T-helper 17 cell (primary cell): ENCODE measurements at places on chromosomes 2 and 18.

DNA sequence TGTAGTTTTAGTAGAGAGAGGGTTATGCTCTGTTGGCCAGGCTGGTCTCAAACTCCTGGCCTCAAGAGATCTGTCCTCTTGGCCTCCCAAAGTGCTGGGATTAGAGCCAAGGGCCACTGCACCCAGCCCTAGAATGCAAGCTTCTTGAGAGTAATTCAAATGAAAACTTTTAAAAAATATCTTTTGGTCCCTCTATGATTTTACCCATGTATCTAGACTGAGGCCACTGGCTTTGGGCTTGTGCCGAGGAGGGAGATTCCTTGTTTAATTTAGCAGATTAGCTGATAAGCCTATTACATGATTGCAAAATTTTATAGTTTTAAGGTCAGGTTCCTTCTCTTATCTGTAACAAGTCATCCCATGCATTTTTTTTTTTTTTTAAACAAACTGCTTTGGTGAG is 59.5 kb upstream of the CCDC195 start:
- DNase-seq, result no peak

GRCh38 chr2:47056868-47057686 is 98.0 kb downstream of the STPG4 start:
- no peak for DNase-seq

- no peak for DNase-seq
Measured at GRCh38 chr2:161159456-161160225, 587 bp upstream of the TANK start.

- no peak for DNase-seq
Measured at GRCh38 chr18:7918701-7919100, 351.6 kb downstream of the PTPRM start.

DNA sequence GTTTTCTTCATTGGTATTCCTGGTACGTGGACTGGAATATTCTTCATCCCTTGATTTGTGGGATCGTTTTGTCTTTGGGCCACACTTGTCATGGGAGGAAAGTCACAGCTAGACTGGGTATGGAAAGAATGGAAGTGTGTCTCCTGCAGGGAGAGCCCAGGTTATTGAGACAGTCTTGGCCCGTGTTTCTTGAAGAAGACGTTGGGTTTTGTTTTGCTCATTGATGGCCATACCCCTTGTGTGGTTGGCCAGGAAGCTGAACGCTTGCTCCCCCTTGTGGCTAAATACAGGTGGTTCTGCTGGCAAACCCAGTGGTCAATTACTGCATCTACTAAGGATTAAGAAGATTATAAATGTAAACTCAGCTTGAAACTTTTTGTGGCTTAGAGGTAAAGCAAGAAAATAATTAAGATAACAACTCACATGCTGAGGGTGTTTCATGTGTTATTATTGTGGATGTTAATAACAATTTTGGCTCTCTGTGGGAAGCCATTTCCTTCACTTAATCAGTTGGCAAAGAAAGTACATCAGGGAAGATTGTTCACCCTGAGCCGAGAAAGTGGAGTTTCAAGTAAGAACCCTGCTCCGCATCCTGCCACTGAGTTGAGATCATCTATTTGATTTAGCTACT is 91.8 kb downstream of the NEDD4L start:
- DNase-seq, result peak; percentile 11

GRCh38 chr18:62245699-62246098 is 58.6 kb downstream of the RELCH start:
- no peak for DNase-seq

- no peak for DNase-seq
Measured at GRCh38 chr2:119178776-119179175, 20.2 kb upstream of the C1QL2 start.

GRCh38 chr2:95240556-95240955 is 33.2 kb downstream of the ZNF892 start:
- DNase-seq, result no peak

- DNase-seq, result no peak
Measured at GRCh38 chr2:647003-647560, 30.1 kb downstream of the TMEM18 start.

GRCh38 chr2:162430323-162430722 is 86.4 kb downstream of the GCA start:
- no peak for DNase-seq

GRCh38 chr2:74528600-74529356 is 728 bp downstream of the AUP1 start:
- DNase-seq, result no peak

GRCh38 chr2:187215532-187216240 is 232.4 kb downstream of the CALCRL start:
- DNase-seq, result no peak
